ENCODE measurements at places on chromosomes 11 and 22.

GRCh38 chr22:34475886-34476285 lies 555.6 kb upstream of the LARGE1 start:
- no peak for DNase-seq

GRCh38 chr11:86983021-86983488 lies 27.9 kb upstream of the FZD4 start:
- DNase-seq: no peak

GRCh38 chr11:96713301-96713700 lies 323.5 kb downstream of the JRKL start:
- DNase-seq: no peak

GRCh38 chr11:121996574-121996973 lies 119.4 kb downstream of the BLID start:
- DNase-seq: no peak

All from posterior vena cava (tissue), 2 donors.